Natural killer cell (primary cell): ENCODE measurements at places on chromosomes 2 and 18. TPM values are rescaled to one million over a fixed set of nuclear protein-coding genes. Genes with fewer than 3 reads are reported as not detected.

GRCh38 chr18:79528846-79529245 is 133.1 kb downstream of the NFATC1 start:
- DNase-seq: peak; percentile 49

The CNTNAP5 gene
- not detected for total RNA-seq

DNA sequence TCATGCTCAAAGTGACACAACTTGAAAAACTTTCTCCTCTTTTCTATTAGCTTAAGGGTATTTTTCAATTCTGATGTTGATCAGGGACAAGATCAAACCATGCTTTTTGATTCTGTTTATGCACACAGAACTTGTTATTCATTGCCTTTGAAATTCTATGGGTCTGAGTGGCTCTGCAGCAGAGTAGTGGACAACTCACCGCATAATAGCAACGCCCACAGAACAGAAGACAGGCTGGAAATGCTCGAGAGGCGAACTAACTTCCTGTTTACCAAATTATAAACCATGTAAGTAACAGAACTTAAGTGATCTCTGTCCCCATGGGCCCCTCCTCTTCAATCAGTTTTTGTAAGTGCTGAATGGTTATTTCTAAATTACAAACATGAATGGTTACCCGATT is 131.2 kb downstream of the CBLN2 start:
- no peak for DNase-seq

DNA sequence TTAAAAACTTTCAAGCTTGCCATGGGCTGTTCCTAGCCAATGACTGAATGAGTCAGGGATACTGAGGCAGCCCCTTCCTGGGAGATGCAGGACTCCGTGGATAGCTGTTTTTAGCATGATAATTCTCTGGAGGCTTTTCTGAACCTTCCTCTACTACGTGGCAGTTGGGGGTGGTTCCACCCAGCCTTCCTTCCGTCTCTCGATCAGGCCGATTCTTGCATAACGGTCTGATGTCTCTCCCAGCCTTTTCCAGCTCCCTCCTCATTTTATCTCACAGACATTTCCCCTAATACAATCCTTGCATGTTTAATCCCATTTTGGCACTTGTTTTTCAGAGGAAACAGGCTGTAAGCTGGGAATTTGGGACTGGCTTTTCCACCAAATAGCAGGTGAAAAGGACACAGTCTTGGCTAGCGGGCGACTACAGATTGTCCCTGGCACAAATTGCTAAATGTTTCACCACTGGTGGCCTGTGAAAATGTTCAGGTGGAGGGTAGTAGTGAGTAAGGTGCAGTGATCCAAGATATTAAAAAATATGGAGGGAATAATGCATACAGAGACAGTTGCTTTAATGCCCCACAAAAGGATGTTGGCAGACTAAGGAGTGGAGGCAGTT is 21.0 kb upstream of the CTLA4 start:
- no peak for DNase-seq

- DNase-seq: no peak
Measured at GRCh38 chr2:124837496-124837895, 812.4 kb downstream of the CNTNAP5 start.

GRCh38 chr18:61639886-61640285 is 252.9 kb downstream of the RNF152 start:
- DNase-seq: no peak

DNA sequence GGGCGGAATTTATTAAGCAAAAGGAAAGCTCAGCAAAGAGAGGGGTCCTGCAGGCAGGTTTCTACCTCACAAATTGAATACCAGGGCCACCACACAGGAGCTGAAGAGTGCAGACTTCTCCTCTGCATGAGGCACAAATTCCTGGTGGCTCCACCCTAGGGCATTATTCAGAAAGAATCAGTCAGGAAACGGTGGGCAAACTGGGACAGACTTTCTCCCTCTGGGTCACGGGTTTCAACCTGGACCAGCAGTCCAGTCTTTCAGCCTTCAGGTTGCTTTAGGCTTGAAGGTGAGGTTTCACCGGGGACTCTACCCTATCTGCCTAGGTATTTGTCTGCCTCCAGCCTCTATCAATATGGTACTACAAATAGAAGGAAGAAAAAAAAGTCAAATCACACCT is 41.8 kb downstream of the ACSL3 start:
- no peak for DNase-seq

The IL36B gene
- not detected for total RNA-seq

DNA sequence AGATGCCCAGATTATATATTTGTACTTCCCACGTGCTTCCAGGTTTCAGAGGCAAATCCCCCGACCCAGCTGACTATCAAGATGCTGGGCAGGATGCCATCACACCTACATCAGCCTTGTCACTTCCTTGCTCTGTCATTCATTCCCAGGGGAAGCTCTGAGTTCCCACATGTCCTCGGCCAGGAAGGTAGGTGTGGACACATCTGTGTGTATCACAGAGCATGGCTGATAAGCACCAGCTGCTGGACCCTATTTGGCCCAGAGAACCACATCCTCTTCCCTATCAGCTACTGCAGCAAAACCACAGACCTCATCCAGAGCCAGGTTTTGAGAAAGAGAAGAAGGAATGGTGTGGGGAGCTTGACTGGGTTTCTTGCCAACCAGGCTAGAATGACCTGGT is 31.9 kb upstream of the ITGA6 start:
- DNase-seq: no peak

DNA sequence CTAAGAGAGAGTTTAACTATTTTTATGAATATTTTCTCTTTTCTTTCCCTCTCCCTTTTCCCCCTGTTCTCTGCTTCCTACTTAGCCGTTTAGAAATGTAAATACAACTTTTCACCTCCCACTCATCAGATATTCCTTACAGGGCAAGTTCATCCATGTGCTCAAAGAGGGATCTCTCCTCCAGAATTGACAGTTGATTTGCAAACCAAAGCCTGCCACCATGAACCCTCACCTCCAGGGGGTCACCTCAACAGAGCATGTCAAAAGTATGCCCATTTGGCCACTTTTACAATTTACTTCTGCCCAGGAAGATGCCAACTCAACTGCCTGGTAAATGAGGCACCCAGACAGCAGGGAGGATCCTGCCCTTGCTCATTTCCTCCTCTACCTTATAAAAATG is 149.2 kb upstream of the GYPC start:
- no peak for DNase-seq

DNA sequence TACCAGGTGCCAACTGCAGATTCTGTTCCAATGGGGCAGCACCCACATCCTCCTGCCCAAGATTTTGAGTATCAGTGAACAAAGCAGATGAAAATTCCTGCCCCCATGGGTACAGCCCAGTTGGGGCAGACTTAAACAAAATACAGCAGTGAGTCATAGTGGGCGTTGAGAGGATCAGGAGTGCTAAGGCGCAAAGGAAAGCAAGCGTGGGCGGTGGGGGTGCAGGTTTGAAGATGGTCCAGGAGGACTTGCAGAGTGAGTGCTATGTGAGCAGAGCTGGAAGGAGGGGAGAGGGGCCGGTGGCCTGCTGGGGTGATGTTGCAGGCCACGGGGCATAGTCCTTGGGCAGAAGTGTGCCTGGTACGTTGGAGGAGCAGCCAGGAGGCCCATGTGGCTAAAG is 24.7 kb downstream of the STEAP3 start:
- no peak for DNase-seq

- DNase-seq: no peak
Measured at GRCh38 chr18:75546964-75547363, 119.5 kb upstream of the SMIM21 start.

DNA sequence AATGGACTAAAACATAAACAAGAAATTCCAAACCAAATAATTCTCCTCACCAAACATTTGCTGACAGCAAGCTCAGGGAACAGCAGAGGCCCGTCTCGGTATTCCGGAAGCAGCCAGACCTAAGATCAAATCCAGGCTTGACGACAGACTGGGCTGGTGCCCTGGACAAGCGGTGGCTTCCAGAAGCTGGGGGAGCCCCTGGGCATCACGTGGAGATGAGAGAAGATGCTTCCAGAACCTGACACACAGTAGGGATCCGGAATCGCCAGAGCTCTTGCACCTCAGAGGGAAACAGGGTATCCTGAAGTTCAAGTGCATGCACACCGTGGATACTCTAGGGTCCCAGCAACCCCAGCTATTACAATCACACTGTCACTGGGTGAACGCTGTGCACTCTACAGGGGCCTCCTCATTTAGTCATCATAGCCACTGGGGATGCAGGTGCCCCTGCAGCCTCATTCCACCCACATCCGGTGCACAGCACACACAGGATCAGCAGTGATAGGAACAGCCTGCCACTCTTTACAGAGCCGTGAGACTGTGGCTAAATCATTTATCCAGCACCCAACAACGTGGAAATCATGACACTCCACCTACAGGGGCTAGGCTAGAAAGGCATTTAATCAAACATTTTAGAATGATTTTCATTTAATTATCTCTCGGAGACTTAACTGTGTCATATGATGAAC is 102.6 kb downstream of the HDAC4 start:
- DNase-seq: no peak

- DNase-seq: peak; percentile 24
Measured at GRCh38 chr2:239211396-239212094, 189.3 kb downstream of the HDAC4 start.

GRCh38 chr2:15160201-15160991 is 400.7 kb downstream of the NBAS start:
- no peak for DNase-seq

The VWA3B gene
- not detected for total RNA-seq

DNA sequence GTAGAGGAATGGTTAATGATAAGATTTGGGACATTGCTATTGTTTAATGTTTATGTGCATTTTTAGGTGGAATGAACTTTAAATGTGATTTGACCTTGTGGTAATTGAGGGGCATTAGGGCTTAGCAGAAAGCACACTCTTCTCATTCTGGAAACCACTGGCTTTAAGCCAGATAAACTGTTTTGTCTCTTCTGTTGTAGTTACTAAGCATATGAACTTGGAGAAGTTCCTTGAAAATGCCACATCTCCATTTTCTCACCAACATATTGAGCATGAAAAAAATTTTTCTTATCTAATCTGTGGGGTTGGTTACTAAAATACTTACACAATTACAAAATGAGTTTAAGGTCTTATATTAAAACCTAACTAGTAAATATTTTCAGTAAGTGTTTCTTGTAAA is 70.8 kb upstream of the FSHR start:
- DNase-seq: no peak

The HES6 gene
- 13.5 TPM for total RNA-seq

- DNase-seq: no peak
Measured at GRCh38 chr2:42041377-42042127, 6.3 kb upstream of the PKDCC start.

DNA sequence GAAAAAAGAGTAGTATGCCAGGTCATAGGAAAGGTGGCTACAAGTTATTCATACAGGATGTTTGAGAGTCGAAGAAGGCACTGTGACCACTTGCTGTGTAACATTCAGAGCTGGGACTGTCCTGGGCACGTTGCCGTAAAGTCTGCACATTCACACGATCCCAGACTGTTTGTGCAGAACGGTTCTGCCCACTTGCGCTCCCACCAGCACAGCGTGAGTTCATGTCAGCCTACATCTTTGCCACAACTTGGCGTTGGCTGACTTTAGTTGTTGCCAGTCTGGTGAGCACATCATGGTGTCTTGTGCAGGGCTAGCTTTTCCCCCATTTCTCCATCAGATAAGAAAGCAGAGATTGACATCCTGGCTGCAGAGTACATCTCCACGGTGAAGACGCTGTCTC is 7.0 kb downstream of the ING5 start:
- no peak for DNase-seq

- DNase-seq: no peak
Measured at GRCh38 chr2:217661378-217661777, 341.4 kb downstream of the TNS1 start.

The SPC25 gene
- total RNA-seq: 0.45 TPM
